ENCODE measurements at places on chromosomes 3 and 15. TPM values are rescaled to one million over a fixed set of nuclear protein-coding genes. Genes with fewer than 3 reads are reported as not detected.

Gene IGF2BP2
- 1.2 TPM for total RNA-seq

Gene CLEC3B
- 0.25 TPM for total RNA-seq

Gene COLQ
- 2.0 TPM for total RNA-seq

Gene CMTM8
- 9.0 TPM for total RNA-seq

Gene PAQR5
- total RNA-seq, result not detected

Gene APOD
- total RNA-seq, result 4.3 TPM

Gene SH2D7
- not detected for total RNA-seq

Gene ZDHHC23
- 3.6 TPM for total RNA-seq

Gene SLC24A5
- total RNA-seq, result not detected

Gene TRIM71
- total RNA-seq, result 0.02 TPM

Gene ISLR
- not detected for total RNA-seq

Gene TPRG1
- total RNA-seq, result 24.4 TPM

Gene SOX14
- total RNA-seq, result not detected

Gene SLC2A2
- total RNA-seq, result not detected

Gene TNFAIP8L3
- 0.14 TPM for total RNA-seq

Gene MORC1
- total RNA-seq, result not detected

Gene CP
- total RNA-seq, result not detected

Gene PRR20G
- total RNA-seq, result not detected

Gene NEK10
- 0.36 TPM for total RNA-seq

Gene ALG3
- total RNA-seq, result 26.3 TPM

Gene SEMA5B
- total RNA-seq, result not detected

Gene MNS1
- total RNA-seq, result 0.19 TPM

Gene LARP6
- 0.74 TPM for total RNA-seq

Gene SYNPR
- not detected for total RNA-seq

Gene MAGEL2
- not detected for total RNA-seq

Gene STARD5
- 9.0 TPM for total RNA-seq

Gene LTK
- 1.7 TPM for total RNA-seq

Gene LRRIQ4
- 0.22 TPM for total RNA-seq

Gene MLH1
- 80.3 TPM for total RNA-seq
